K562 (cell line): ENCODE measurements at places on chromosomes 16 and 17. TPM values are rescaled to one million over a fixed set of nuclear protein-coding genes. Genes with fewer than 3 reads are reported as not detected.

The TMIGD1 gene
- total RNA-seq: not detected in 2 replicates

The SPATA22 gene
- total RNA-seq: 0.33 TPM in 1 of 2 replicates, not detected in the other

The NSMCE1 gene
- total RNA-seq: 59.5 and 68.2 TPM in 2 replicates

The G6PC1 gene
- total RNA-seq: not detected in 2 replicates

The QRICH2 gene
- total RNA-seq: 1.4 and 2.0 TPM in 2 replicates

The C17orf50 gene
- total RNA-seq: not detected in 2 replicates

The CCL7 gene
- not detected in 2 replicates for total RNA-seq

The CPHXL2 gene
- total RNA-seq: not detected in 2 replicates

The ZSCAN10 gene
- total RNA-seq: 0.16 and 0.22 TPM in 2 replicates

The FOXO3B gene
- total RNA-seq: 3.9 and 5.2 TPM in 2 replicates

The HSD17B2 gene
- total RNA-seq: not detected in 2 replicates

The NACA2 gene
- not detected in 2 replicates for total RNA-seq

The CD300H gene
- total RNA-seq: not detected in 2 replicates

The IRF8 gene
- 0.65 and 0.98 TPM in 2 replicates for total RNA-seq

The TSNAXIP1 gene
- total RNA-seq: not detected in 2 replicates

The EVPLL gene
- total RNA-seq: not detected in 2 replicates

The KRT24 gene
- total RNA-seq: not detected in 2 replicates

The GRIN2C gene
- 0.33 and 0.40 TPM in 2 replicates for total RNA-seq

The ATP2A1 gene
- 2.3 and 2.6 TPM in 2 replicates for total RNA-seq

The GPATCH8 gene
- total RNA-seq: 25.6 and 29.6 TPM in 2 replicates
